ENCODE measurements at places on chromosomes 12 and 14.
A peak's percentile ranks its signal among the peaks of the same experiment; 100 is the strongest.

GRCh38 chr14:94517248-94517640 is 8.0 kb upstream of the SERPINA12 start:
- DNase-seq = peak; percentile 41

DNA sequence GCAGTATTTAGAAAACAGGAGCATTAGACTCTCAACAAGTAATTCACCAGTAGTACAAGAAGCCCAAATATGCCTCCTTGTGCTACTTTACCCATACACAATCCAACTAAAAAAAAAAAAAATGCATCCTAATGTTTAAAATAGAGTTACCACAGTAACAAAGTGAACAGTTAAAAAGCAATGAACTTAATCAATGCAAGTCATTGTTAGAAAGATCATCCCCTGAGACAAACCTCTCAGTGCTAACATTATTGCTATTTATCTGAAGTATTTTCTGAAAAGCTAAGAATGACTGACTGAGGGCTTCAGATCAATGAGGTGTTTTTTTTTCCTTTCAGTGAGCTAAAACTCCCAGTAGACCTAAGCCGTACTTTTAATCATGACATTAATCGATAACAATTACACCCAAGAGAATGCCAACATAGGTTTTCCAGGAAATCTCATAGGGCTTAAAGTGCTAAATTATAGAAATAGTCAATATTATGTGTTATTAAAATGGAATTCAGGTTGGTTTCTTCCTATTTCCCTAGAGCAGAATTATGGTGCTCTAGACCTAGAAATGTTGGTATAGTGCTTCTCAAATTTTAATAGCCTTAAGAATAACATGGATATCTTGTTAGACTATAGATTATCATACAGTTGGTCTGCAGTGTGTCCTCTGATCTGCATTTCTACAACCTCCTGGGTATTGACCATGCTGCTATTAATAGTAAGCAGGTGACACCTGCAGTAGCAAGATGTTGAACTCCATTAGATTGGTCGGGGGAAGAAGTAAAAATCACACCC is 123.0 kb downstream of the PRKD1 start:
- no peak for DNase-seq

- DNase-seq = peak; percentile 74
Measured at GRCh38 chr12:57236925-57237595, 7.5 kb downstream of the SHMT2 start.

- DNase-seq = no peak
Measured at GRCh38 chr12:96131230-96131788, 62.9 kb upstream of the ELK3 start.

DNA sequence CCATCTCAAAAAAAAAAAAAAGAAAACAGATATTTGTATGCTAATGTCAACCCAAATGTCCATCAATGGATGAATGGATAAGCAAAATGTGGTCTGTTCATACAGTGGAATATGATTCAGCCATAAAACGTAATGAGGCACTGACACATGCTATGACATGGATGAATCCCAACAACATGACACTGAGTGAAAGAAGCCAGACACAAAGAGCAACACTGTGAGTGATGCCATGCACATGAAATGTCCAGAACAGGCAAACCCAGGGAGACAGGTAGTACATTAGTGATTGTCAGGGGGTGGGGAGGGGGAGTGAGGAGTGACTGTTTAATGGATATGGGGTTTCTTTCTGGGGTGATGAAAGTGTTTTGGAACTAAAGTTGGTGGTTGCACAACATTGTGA is 50.2 kb downstream of the ARL6IP4 start:
- DNase-seq = no peak

- no peak for DNase-seq
Measured at GRCh38 chr12:124039276-124039675, 66.3 kb downstream of the ZNF664 start.

DNA sequence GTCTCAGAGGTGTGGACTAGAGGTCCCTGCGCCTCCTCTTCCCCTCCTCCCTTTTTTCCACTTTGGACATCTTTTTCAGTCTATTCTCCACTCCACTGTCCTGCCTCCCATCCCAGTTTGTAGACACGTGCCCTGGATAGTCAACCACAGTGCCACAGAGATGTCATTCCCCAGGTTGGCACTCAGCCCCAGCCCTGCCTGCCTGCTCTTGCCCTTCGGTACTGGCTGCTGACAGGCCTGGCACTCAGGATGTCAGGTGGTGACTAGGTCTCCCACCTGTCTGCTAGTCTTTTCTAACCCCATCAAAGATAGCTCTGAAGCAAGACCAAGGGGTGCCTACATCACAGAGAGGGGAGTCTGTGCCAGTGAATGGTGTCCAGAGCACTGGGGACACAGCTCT is 15.8 kb downstream of the KRT71 start:
- DNase-seq = peak; percentile 72

DNA sequence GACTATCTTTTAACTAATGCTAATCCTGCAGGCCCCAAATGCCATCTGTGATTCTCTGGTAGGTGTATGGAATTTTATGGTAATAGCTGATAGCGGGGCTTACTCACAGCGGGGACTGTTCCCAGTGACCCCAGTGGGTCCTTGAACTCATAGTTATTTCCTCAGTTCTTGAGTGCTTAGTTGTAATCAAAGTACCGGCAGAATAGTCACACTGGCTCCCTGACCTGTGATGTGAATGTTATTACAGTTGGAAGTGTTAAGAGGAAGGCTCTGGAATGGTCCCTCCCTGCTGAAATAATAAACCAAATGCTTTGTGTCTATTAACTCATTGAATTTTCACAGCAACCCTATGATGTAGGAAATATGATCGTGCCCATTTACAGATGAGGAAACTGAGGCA is 78.3 kb downstream of the NDUFA12 start:
- no peak for DNase-seq

DNA sequence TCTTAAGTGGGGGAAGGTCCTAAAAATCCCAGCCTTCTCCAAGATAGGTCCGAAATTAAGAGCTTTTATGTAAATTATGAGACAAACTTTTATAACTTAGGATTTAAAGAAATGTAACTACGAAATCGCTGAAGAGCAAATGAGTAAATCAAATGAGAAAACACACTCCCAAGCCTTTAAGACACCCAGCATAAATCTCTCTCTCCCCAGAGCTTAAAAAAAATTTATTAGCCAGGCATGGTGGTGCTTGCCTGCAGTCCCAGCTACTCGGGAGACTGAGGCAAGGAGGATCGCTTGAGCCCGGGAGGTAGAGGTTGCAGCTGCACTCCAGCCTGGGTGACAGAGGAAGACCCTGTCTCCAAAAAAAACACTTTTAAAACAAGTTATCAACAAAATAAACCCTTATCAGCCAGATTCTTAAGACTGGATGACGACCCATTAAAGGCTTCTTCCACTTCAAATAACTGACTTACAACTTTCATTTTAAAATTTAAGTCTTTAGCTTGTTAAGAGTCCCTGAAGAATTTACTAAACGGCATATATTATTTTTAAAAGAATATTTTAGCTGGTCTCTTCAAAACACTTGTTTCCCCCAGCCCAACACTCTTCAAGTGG is 3.2 kb downstream of the PTGES3 start:
- peak; percentile 50 for DNase-seq

DNA sequence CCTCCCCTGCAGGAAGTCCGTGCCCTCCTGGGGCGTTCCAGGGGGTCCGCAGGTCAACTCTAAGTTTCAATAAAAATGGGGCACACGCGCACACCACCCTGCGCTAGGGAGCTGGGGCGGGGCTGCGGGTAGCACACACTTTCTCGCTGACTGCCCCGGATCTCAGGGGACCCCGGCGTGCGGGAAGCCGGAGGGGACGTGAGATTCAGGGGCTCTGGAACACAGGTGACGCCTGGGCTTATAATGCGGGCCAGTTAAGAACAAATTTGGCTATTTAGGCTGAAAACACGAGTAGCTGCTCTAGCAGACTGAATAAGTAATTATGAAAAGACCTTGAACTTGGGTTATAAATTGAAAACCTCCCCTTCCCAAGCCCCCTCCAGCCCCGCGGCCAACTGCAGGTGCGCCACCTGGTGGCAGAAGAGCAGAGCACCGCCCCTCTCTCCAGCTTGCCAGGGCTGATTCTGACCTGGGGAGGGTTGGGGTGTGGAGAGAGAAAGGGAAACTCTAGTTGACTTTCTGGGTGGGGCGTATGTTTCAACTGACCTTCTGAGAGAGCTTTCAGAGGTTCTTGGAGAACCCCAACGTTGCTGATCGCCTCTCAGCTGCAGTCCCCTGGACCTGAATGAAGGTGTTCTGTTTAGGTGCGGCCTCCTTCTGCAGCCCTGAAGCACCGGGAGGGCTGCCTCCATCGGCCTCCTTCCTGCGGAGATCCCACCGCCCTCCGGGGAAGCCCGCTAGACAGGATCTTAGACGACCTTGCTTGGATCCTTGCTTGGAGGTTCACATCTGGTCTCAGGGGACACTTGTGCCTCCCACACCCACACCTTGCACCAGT is 118.4 kb upstream of the EVL start:
- DNase-seq = no peak

DNA sequence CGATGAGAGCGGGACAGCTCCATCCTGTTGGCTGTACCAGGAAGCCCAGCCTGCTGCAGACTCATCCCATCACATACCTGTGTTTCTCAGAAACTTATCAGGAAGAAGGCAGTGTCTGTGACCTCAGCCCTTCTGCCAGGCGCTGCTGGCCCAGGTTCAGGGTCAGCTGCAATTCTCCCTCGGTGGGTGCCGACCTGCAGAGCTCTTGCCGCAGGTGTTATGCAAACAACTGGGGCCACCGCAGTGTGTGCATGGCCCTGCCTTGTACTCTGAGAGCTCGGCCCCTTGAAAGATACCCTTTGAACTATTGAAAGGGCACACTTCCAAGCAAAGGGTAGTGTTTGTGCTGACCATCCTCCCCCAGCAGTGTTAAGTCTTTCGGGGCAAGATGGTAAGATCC is 322.2 kb upstream of the DIO3 start:
- DNase-seq = no peak

DNA sequence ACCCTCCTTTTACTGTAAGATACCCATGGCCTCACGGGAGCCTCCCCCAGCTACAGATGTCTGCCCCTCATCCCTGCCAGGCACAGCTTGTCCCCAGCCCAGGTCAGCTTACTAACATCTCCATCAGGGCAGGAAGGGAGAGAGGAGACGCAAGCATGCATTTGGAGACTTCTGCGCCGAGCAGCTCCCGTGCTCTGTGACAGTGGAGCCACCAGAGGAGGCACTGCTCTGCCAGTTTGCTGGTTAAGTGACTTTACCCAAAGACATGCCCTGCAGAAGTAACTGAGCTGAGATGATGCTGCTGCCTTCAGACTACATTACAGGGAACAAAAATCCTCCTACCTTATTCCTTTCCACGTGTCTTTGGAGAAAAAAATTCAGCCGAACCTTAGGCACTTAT is 133.4 kb downstream of the ESRRB start:
- DNase-seq = peak; percentile 52

- no peak for DNase-seq
Measured at GRCh38 chr14:75545907-75546306, 23.6 kb downstream of the BATF start.

DNA sequence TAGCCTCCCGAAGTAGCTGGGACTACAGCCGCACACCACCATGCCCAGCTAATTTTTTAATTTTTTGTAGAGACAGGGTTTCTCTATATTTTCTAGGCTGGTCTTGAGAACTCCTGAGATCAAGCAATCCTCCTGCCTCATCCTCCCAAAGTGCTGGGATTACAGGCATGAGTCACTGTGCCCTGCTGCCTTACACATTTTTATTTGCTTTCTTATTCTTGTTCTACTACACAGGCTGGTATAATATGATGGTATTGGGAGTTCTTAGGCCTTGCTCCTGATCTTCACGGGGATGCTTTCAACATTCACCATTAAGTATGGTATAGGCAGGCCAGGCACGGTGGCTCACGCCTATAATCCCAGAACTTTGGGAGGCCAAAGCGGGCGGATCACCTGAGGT is 21.2 kb downstream of the DGLUCY start:
- no peak for DNase-seq

- DNase-seq = no peak
Measured at GRCh38 chr12:56119361-56119796, 1.3 kb downstream of the ZC3H10 start.

GRCh38 chr12:753611-754472 is 1.5 kb downstream of the WNK1 start:
- DNase-seq = peak; percentile 92

DNA sequence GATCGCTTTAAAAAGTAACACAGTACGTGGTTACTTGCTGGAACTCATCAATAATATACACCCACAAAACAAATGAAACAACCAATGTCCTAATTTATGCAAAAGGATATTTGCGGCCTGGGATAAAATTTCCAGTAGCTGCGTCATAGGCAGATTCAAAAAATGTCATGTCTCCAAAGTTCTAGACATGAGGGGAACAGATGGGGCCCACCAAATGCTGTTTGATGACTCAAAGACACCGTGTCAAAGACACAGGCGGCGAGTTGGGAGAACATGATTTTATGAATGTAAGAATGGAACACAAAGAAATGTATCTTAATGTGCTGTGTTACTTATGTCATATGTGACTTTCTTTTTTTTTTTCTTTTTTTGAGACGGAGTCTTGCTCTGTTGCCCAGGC is 34.3 kb upstream of the NCOR2 start:
- DNase-seq = no peak

DNA sequence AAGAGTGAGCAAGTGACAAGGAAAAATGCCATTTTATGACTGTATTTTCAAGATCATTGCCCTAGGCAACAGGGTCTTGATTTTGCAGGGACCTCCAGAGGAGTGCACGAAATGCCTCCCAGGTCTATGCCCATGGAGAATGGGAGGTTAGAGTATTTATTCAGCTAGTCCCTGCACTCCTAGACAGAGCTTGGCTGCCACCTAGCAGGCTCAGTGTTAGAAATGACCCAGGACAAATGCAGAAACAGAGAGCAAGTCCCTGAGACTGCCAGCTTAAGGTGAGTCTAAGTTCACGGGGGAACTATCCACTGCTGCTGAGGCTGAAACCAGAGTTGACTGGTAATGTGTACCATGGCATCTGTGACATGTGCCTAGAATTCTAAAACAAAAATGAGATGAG is 506.4 kb downstream of the MED13L start:
- no peak for DNase-seq

GRCh38 chr14:86404989-86405649 is 875.2 kb downstream of the FLRT2 start:
- no peak for DNase-seq

DNA sequence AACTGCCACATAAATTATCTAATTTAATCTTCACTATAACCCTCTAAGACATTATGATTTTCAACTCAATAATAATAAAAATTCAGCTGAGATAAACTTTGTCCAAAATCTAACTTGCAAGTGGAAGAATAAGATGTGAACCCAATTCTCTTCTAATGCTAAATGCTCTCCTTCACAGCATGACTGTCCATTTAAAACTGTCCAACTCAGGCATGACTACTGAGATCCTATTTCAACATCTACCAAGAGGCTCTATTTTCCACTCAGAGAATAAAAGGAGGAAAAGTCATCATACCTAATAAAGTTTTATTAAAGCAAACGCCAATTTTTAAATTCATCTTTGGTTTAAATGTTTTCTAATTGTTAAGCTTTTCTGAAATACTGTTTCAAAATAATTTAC is 183.6 kb downstream of the MED13L start:
- DNase-seq = no peak

- DNase-seq = no peak
Measured at GRCh38 chr12:59040656-59041055, 120.4 kb upstream of the LRIG3 start.

GRCh38 chr14:23697680-23698079 is 61.5 kb downstream of the DHRS2 start:
- no peak for DNase-seq
